ENCODE measurements at places on chromosomes 1 and 21.

GRCh38 chr1:11792106-11792505 lies 13.7 kb downstream of the MTHFR start:
- no peak for DNase-seq

- DNase-seq, result no peak
Measured at GRCh38 chr1:242430956-242431355, 93.5 kb downstream of the PLD5 start.

- no peak for DNase-seq
Measured at GRCh38 chr1:236484310-236484971, 39.3 kb upstream of the LGALS8 start.

DNA sequence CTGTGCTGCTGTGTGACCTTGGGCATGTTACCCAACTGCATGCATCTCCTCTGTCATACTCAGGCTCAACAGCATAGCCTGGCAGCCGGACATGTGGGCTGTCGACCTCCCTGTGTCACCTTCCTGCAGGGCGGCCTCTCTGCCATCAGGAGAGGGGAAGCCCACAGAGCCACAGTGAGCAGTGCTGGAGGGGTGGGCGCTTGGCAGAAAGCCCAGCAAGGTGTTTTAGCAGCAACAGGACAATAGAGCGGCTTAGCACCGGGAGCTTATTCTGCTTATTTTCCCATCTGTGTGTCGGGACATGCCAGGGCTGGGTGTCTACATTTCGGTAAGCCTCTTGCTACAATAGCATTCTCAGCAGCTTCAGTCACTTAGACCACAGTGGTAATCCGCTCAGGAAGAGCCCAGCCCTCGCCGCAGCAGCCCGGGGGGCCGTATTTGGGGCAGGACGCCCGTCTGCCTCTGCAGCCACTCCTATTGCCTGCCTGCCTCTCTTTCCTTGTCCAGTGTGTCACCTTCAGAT lies 22.8 kb upstream of the CDK18 start:
- DNase-seq, result peak; percentile 72

GRCh38 chr1:1052003-1052840 lies 21.9 kb downstream of the RNF223 start:
- DNase-seq, result no peak

- no peak for DNase-seq
Measured at GRCh38 chr1:169784102-169784501, 10.6 kb downstream of the METTL18 start.

DNA sequence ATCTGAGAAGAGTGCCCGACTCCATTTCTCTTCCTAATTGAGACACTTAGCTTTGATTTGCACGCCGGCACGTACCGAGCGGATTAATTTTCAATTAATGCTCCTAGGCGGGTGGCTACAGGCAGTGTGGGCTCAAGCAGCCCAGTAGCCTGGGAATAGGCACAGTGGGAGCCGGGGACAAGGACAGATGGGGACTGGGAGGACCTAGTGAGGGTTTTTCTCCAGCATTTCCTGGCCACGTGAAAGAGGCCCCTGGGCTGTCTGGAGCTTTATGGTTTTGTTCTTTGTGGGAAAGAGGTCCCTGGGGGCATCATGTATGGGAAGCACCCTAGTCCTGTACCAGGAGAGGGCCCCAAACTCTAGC lies 78.6 kb upstream of the CSF3R start:
- no peak for DNase-seq

- peak; percentile 32 for DNase-seq
Measured at GRCh38 chr1:53467391-53467790, 8.2 kb downstream of the DMRTB1 start.

DNA sequence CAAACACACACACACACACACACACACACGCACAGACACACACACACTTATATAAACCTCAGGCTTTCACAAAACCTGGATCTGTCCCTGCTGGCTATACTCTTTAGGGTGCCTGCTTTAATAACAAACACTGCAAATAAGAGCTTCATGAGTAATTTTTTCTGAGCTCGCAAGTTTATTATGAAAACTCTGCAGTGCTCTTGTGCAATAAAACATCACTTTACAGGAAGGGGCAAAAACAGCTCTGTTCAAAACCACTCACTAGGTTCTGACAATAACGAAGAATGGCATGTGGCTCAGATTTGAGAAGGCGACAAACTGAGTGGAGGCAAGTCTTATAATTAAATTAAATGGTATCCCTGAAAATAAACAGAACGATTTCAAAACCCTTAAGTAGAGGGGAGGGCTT lies 42.6 kb upstream of the CTPS1 start:
- DNase-seq, result no peak

GRCh38 chr1:205028390-205028789 lies 14.6 kb upstream of the CNTN2 start:
- no peak for DNase-seq

GRCh38 chr21:16619281-16619680 lies 889.5 kb downstream of the USP25 start:
- DNase-seq, result no peak

- no peak for DNase-seq
Measured at GRCh38 chr1:50661626-50662025, 238.4 kb upstream of the DMRTA2 start.

DNA sequence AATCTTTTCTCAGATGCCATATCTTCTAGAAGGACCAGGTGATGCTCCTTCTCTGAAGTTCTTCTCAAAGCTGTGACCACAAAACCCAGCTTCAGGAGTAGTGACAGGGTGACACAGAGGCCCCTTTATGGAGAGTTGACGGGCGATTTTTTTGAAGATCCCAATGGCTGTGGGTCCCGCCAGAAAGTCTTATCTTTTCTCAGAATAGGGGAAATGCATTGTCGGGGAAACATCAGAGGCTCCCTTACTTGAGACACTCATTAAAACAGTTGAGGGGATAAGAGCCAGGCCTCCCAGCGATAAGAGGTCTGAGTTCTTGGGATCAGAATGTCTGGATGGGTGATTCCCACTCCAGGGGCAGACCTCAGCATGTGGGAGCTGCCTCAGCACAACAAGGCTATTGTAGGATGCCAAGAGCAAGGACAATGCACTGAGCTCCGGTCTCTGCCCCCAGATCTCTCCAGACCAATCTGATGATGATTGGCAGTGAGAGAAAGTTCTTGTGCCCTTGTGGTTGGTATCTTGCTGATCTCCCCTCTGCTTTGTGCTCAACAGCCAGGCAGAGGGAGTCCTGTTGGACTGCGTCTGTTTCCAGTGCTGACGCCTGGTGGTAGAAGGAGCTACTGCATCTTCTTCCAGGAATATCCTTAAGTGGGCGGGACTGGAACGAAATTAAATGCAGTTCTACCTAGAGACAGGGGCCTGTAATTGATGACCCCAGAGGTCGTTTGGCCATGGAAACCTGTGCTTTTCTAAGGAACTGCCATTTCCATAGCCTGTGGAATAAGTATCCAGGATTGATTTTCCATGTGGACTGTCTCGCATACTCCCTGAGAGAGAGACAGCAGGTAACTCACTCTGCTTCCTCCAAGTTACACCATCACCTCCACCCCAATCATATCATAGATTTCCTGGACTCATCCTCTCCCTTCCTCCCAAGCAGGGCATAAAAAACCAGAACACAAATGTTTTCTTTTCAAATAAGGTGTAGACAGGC lies 6.8 kb upstream of the ACKR1 start:
- DNase-seq, result peak; percentile 76

DNA sequence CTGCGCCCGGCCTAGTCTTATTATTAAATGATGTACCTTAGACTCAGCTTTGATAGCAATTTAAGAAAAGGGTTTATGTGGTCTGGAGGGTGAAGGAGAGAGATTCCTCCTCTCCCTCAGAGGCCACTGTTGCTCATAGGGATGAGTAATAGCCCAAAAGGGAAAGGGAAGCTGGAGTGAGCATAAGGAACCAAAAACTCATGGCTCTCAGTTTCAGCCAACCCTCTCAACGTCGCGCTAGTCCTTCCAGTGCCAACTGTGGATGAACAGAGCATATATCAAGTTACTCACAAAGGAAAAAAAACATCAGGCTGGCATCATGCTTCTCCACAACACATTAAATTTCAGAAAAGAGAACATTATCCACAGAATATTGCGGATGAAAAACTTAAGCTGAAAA lies 8.3 kb upstream of the GPR89B start:
- DNase-seq, result no peak

- DNase-seq, result no peak
Measured at GRCh38 chr21:36845070-36845469, 121.4 kb downstream of the HLCS start.

DNA sequence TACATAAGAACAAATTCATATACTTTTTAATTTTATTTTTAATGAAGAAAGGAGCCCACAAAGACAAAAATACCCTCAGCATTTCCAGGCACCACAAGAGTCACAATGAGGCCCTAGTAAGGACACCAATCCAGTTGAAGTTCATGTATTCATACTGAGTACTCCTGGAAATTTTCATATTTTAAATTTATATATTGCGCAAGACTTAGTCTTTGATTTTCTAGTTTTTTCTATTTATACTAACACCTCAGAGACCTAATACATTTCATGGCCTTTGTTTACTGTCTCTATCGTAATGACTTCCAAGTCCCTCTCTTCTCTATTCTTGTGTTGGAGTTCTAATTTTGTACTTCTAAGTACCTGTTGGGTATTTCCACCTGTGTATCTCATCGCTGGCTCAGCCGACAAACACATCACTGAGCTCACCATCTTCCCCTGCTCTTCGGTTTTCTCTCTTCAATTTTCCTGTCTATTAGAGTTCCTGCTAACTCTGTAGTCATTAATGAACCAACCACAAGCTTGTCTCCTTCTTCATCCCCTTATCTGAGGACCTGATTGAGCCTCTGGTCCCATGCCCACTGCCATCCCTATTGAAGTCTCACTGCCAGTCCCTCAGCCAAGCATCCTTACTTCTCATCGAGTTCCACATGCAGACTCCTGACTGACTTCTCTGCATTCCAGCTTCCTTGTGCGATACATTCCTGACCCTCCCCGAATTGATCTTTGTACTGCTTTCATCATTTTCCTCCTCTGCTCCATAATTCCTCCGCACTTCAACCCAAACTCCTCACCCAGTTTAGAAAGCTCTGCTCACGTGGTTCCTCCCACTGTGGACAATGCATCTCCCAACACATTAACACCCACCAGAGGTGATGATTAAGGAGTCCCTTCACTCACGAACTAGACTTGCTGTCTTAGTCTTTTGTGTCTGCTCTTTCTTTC lies 17.3 kb upstream of the IRF2BP2 start:
- DNase-seq, result no peak

DNA sequence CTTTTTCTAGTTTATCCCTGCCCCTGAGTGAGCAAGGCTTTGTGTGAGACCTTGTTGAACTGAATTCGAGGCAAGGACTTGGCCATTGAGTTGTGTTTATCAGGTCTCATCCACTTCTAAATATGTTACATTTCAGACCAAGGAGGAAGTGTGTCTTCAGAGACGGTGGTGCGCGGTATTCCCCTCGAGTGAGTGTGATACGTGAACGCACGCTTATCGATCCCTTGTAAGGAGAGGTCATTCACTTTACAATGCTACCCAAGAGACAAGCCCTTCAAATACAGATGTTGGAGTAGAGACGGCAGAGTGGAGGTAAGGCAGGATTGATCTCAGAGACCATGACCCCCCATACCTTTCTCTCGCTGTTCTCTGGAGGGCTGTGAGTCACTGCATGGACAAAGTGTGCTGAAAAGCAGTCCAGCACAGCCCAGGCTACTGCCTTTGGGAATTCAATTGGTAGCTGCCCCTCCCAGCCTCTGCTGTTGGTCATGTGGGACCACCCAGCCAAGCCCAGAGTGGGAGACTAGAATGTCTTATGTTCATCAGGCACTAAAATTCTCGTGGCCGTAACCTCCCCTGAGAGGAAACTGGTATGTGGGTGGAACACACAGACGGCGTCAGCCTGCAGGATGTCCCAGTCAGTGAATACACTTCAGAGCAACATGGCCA lies 16.3 kb upstream of the MTARC1 start:
- no peak for DNase-seq

- no peak for DNase-seq
Measured at GRCh38 chr1:153598309-153599172, 14.4 kb downstream of the S100A16 start.

- DNase-seq, result no peak
Measured at GRCh38 chr1:91548376-91549040, 47.9 kb downstream of the CDC7 start.

DNA sequence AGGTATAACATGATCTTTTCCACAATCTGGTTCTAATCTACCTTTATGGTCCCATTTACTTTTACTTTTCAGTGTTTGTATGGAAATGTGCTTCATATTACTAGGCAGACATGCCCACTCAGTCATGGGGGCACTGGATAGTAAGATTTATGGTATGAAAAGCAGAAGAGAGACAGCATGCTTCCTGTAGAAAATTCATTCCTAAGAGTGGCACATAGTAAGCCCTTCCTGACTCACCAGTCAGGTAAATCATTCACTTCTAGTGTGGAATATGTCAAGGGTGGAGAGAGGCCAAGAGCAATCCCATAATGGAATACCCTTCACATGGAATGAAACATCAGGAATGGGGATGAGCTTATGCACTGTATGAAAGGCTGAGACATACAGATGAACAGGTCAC lies 49.5 kb upstream of the BCL10 start:
- DNase-seq, result no peak

GRCh38 chr1:116242741-116243140 lies 130.3 kb upstream of the ATP1A1 start:
- no peak for DNase-seq

DNA sequence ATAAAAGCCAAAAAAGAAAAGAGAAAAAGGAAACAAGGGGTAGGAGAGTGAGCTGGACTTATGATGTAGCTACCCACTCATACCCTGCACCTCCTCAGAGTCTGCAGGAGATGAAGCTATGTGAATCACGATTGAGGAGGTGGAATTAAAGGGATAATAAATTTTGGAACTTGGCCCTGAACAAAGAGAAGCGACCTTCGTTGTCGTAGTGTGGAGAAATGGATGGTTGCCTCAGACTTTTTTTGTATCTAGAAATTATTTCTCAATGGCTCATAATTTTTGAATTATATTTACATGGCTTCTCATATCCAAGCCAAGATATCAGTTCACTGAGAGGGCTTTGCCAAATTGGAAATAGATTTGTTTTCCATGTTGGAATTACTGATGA lies 37.8 kb upstream of the SIPA1L2 start:
- no peak for DNase-seq

GRCh38 chr1:228346731-228347130 lies 59.9 kb downstream of the TRIM11 start:
- DNase-seq, result no peak

- no peak for DNase-seq
Measured at GRCh38 chr1:152442301-152442700, 28.2 kb upstream of the CRNN start.

- DNase-seq, result peak; percentile 69
Measured at GRCh38 chr1:184890539-184890973, 83.8 kb downstream of the NIBAN1 start.

DNA sequence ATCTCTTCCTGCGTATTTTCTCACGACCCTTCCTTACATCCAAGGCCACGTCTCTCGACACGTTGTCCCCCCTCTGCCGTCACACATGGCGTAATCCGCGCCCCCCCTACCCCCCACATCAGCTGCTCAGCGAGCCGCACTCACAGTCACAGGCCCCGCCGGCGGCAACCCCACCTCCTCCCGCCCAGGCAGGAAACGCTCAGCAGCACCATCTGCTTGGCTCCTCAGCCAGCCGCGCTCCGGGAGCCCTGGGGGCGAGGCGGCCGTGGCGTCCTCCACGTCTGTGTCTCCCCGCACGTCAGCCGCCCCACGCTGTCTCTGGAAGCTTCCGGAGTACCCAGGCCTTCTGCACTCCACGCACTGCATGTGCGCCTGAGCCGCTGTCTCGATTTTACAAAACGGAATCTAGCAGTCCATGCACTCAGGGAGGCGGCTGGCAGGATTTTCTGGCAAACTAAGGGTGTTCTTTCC lies 64.6 kb downstream of the SIK1 start:
- DNase-seq, result peak; percentile 84

- no peak for DNase-seq
Measured at GRCh38 chr21:37530901-37531351, 164.4 kb downstream of the DYRK1A start.
